ENCODE measurements at places on chromosomes 6 and 20. TPM values are rescaled to one million over a fixed set of nuclear protein-coding genes. Genes with fewer than 3 reads are reported as not detected.

GTSF1L gene
- not detected for total RNA-seq

ME1 gene
- 7.8 TPM for total RNA-seq

EEF1A2 gene
- 27.4 TPM for total RNA-seq

SGK2 gene
- not detected for total RNA-seq

ARMC2 gene
- total RNA-seq, result 3.9 TPM

GHRH gene
- total RNA-seq, result 0.68 TPM

DNA sequence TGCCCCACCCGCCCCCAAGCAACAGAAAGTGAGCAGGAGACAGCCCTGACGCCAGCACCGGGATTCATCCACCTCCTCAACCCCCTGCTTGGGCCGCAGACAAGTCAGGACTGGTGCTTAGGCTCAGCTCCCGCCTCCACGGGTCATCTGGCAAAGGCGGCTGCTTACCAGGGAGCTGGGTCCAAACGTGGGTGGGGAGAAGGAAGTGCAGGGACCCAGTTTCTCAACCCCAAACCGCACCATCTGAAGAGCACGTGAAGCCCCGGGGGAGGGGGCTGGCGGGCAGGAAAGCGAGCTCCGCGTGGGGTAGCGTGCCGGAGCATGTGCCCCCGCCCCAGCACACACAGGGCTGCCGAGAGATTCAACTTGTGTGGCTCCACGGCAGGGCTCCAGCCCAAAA, 87.2 kb downstream of the BMP7 start:
- no peaks in the 10 kb centered on the region for H3K36me3 ChIP-seq
- no peak for DNase-seq
- no peaks in the 10 kb centered on the region for H3K4me1 ChIP-seq
- no peaks in the 10 kb centered on the region for H3K27me3 ChIP-seq
- no peak overlapping the region for H3K4me3 ChIP-seq

DNA sequence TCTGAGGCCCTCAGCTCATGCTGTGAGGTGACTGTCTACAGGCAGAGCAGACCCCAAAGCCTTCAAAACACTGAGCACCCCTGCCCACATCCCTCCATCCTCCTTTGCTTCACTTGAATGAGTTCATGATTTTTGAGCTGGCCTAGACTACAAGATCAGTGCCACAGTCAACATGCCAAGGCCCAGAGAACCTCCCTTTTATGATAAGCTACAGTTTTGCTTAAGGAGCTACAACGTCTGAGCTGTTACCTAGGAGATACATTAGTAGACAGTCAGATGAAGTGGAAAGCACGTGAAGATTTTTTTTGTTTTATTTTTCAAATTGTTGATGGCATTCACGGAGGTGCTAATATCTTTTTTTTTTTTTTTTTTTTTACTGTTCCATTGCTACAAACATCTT, 139.0 kb downstream of the SOBP start:
- no peak for DNase-seq
- no peak overlapping the region for H3K4me3 ChIP-seq
- H3K36me3 ChIP-seq, result no peaks in the 10 kb centered on the region
- H3K4me1 ChIP-seq, result peaks cover 13% of the 10 kb centered on the region
- H3K27ac ChIP-seq, result no peak overlapping the region

GRCh38 chr20:9301129-9302090, 213.0 kb upstream of the LAMP5 start:
- H3K27me3 ChIP-seq, result no peaks in the 10 kb centered on the region
- H3K4me3 ChIP-seq, result no peak overlapping the region
- H3K4me1 ChIP-seq, result no peaks in the 10 kb centered on the region
- no peak for DNase-seq
- no peak overlapping the region for H3K27ac ChIP-seq
- no peaks in the 10 kb centered on the region for H3K36me3 ChIP-seq

DNA sequence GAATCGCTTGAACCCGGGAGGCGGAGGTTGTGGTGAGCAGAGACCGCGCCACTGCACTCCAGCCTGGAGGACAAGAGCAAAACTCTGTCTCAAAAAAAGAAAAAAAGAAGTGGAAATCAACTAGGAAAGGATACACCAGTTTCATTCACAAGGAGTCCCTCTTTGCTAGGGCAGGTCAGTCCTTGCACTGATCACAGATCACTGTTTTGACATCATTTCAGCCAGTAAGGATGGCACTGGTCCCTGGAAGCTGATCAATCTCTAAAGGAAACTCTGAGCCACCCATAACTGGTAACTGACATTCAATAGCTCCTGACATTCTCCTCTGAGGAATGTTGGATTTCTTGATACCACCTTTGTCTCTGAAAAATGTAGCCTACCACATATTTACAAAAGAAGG, 243.1 kb upstream of the SLC35B3 start:
- H3K36me3 ChIP-seq, result no peaks in the 10 kb centered on the region
- no peak overlapping the region for H3K4me3 ChIP-seq
- H3K4me1 ChIP-seq, result no peaks in the 10 kb centered on the region
- no peak for DNase-seq

DNA sequence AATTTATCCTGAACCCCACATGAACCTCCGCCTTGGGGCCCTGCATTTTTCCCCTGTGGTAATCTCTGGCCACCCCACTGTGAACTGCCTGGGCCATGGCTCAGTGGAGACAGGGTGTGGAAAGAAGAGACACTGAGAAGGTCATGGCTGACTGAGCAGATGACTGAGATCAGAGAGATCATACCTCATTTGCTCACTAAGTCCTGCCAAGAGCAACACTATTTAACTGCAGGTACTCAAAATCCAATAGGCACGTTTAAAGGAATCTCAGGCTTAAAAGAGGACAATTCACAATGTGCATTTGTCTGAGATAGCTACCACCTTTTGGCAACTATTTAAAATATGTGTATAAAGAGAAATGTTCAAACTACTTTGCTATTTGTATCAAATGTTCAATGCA, 305.0 kb downstream of the GMDS start:
- DNase-seq, result no peak
- H3K27ac ChIP-seq, result no peak overlapping the region
- H3K4me1 ChIP-seq, result no peaks in the 10 kb centered on the region
- no peaks in the 10 kb centered on the region for H3K27me3 ChIP-seq

DNA sequence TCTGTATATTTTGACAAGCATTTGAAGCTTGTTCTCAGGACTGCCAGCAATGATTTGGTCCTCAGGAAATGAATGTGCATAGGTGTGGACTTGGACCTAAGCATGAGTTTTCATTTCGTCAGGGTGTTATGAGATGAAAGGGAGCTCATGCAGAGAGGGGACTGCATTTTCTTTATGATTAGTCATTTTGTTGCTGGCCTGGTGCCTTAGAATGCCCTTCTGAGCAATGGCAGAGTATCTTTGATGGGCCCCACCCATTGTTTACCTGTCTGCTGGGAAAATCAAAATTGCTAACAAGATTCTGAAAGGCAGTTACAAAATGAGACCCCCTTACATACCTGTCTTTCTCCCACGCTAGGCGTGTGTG, 51.5 kb upstream of the MTHFD1L start:
- no peak overlapping the region for H3K27ac ChIP-seq
- peaks cover 4% of the 10 kb centered on the region for H3K36me3 ChIP-seq
- no peaks in the 10 kb centered on the region for H3K27me3 ChIP-seq
- H3K4me3 ChIP-seq, result no peak overlapping the region

- peaks cover 16% of the 10 kb centered on the region for H3K4me1 ChIP-seq
- H3K27me3 ChIP-seq, result no peaks in the 10 kb centered on the region
- peak overlapping the region; percentile 47 for H3K27ac ChIP-seq
- H3K4me3 ChIP-seq, result peak overlapping the region; percentile 21
Observed at GRCh38 chr6:20866935-20867703, 332.9 kb downstream of the CDKAL1 start.

- H3K4me1 ChIP-seq, result no peaks in the 10 kb centered on the region
- H3K27ac ChIP-seq, result no peak overlapping the region
- DNase-seq, result no peak
- no peaks in the 10 kb centered on the region for H3K27me3 ChIP-seq
- no peak overlapping the region for H3K4me3 ChIP-seq
Observed at GRCh38 chr6:111585974-111586315, 19.7 kb downstream of the TRAF3IP2 start.
